Stimulated activated CD8-positive, alpha-beta memory T cell treated with anti-CD3 and anti-CD28 coated beads, Interleukin-7, amount 100 ng/mL, for 1 hour (primary cell): ENCODE measurements at places on chromosomes 3 and 15.
A peak's percentile ranks its signal among the peaks of the same experiment; 100 is the strongest.

DNA sequence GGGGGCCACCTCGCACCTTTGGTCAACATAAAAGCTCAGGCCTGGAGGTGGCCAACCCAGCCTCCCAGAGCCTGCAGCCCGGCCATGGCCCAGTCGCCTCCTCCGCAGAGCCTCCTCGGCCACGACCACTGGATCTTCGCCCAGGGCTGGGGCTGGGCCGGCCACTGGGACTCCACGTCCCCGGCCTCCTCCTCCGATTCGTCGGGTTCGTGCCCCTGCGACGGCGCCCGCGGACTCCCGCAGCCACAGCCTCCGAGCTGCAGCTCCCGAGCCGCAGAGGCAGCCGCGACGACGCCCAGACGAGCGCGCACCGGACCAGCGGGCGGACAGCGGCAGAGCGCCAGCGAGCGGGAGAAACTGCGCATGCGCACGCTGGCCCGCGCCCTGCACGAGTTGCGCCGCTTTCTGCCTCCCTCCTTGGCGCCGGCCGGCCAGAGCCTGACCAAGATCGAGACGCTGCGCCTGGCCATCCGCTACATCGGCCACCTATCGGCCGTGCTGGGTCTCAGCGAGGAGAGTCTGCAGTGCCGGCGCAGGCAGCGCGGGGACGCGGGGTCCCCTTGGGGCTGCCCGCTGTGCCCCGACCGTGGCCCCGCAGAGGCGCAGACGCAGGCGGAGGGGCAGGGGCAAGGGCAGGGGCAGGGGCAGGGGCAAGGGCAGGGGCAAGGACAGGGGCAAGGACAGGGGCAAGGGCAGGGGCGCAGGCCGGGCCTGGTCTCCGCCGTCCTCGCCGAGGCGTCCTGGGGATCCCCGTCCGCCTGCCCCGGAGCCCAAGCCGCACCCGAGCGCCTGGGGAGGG is at the start of gene MESP2:
Gene MESP2, plus strand, starts transcription at position 59 of the 799 bp plus-strand sequence. Its CDS starts 26 bp downstream, at position 85.
- peak; percentile 5 for DNase-seq

DNA sequence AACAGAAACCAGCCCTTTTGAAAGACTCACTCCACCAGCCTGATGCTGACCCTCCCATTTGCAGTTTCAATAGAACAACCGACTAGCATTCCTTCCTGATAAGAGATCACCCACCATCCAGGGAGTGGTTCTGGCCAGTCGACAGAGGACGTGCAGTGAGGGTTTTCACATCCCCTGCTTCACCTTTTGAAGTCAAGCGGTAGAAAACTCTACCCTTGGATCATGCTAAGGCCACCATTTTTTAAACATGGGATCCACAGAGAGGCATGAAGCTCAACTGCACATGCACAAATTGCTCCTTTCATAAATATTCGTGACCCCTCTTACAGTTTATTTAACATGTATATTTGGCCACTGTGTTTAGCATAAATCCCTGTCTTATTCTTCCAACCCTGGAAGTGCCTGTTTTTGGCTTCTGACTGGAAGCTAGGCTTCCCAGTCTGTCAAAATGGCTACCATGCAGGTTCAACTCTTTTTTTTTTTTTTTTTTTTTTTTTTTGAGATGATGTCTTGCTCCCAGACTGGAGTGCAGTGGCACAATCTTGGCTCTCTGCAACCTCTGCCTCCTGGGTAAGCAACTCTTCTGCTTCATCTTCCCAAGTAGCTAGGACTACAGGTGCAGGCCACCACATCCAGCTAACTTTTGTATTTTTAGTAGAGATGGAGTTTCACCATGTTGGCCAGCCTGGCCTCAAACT is 1.0 kb upstream of the THUMPD3 start:
- no peak for DNase-seq

DNA sequence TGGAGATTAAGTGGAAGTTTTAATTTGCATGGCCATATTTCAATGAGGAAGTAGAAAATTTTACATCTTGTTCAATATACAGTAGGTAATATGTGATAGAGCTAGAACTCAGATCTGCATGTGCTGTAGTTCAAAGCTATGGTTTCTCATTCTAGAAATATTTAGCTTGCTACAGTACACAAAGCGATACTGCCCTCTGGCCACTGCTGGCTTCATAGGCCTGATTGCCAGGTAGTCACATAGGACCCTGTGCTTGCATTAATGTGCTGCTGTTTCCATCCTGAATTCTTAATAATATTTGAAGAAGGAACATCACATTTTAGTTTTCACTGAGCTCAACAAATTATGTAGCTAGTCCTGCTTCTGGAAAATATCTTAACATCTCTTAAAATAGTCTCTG is 87.0 kb downstream of the PLSCR2 start:
- DNase-seq: no peak

GRCh38 chr3:147872568-147872967 is 463.4 kb downstream of the ZIC1 start:
- no peak for DNase-seq

GRCh38 chr3:33439546-33440327 is 468 bp downstream of the UBP1 start:
- DNase-seq: peak; percentile 18

GRCh38 chr3:41044523-41044922 is 154.8 kb upstream of the CTNNB1 start:
- no peak for DNase-seq

DNA sequence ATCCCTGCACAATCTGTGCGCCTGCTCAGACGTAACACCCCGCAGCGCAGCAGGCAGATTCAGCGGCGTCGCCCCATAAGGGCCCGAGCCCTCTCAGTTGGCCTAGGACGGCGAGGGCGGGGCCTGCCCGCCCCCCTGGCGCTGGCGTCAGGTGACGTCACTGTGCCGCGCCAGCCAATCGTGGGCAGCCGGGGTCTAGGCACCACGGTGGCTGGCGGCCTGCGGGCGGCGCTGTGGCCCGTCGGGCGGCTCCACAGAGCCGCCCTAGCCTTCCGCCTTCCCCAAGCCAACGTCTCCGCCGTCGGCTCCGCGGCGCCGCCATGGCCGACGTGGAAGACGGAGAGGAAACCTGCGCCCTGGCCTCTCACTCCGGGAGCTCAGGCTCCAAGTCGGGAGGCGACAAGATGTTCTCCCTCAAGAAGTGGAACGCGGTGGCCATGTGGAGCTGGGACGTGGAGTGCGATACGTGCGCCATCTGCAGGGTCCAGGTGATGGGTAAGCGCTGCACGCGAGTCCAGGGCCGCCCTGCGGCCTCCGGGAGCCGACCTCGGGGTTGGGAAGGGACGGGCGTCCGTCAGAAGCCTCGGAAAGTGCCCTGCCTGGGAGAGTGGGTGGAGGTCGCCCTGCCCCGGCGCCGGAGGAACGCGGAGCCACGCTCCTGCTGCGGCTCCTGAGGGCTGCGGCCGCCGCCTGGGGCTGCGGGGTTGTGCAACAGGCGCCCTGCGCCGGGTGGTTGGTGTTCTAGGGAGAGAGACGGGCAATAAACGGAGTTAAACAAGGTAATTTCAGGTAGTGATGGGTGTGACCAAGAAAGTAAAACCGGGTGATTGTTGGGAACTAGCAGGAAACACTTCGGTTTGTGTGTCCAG is at the start of gene RNF7:
Gene RNF7, plus strand, starts transcription at position 277 of the 869 bp plus-strand sequence. Its CDS starts 44 bp downstream, at position 321.
- peak; percentile 97 for DNase-seq

DNA sequence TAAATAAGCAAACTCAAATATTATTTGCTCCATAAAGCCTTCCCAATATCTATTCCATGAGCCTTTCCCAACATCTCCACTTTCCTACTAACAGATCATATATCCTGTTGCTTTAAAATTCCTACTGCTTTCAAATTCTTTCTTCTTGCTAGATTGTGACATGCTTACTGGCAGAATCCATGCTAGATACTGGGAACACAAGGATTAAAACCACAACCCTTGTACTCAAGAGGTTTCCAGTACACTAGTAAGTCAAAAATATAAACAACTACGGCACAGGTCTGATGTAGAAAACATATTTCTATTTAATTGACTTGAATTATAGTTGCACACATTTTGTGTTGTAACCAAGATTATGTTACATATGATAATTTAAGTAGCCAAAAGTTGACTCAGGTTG is 275.0 kb downstream of the ZBTB20 start:
- DNase-seq: no peak

GRCh38 chr3:14836049-14836468 is 17.3 kb downstream of the FGD5 start:
- DNase-seq: no peak

- DNase-seq: no peak
Measured at GRCh38 chr3:71269906-71270305, 313.6 kb downstream of the FOXP1 start.

- DNase-seq: no peak
Measured at GRCh38 chr3:157639756-157640426, 136.7 kb upstream of the VEPH1 start.

- no peak for DNase-seq
Measured at GRCh38 chr3:142276781-142277180, 51.4 kb upstream of the GK5 start.

GRCh38 chr3:125300416-125300815 is 74.7 kb downstream of the ZNF148 start:
- DNase-seq: no peak

DNA sequence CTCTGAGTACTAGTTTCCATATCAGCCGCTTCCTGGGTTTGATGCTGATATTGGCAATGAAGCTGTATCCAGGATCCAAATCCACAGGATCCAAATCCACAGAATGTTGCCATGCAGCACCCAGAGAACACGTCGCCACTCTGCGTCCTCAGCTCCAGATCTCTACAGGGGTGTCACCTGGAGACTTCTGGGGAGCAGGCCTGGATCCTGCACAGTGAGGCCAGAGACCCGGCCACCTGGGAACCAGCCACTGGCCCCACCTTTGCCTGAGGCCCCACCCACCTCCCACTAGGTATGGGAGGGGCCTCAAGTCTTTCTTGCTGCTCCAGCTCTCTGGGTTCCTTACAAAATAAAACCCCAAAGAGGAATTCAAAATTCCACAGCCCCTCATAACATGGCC is 123.9 kb downstream of the LRRK1 start:
- no peak for DNase-seq

DNA sequence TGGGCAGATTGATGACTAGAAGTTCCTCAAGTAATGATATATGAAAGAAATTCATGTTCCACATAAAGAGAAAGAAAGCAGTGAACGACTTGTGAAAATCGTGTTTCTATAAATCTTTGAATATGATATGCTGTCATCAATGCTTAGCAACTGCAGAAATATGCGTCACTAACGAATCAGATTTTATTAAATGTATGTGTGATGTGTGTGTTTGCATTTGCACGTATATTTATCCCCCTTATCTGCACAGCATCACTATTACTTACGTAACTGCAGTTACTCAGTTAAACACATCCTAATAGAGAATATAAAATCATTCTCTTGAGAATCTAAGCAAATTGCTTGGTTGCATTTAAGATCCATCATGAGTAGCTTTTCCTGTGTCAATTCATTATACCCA is 468.6 kb downstream of the FGF12 start:
- no peak for DNase-seq

DNA sequence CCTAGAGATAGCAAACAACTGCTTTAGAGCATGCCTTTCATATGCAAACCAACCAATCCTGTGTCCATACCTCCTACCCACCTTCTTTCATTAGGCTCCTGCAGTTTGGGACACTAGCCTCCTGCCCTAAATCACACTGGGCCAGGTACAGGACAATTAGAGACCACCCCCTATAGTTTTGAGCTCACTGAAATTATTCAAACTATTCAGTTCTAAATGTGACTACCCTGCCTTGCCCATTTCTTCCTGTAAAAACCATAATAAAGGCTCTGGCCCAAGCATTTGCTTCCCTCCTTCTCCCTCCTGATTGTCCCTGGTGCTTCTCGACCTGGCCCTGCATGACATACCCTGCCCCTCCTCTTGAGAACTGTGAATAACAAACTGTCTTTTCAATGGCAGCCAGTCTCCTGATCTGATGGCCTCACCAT is 31.4 kb upstream of the LRIG1 start:
- DNase-seq: no peak

- DNase-seq: no peak
Measured at GRCh38 chr15:49036650-49037545, 9.3 kb downstream of the SECISBP2L start.

GRCh38 chr3:114646526-114646925 is 352.7 kb downstream of the TIGIT start:
- DNase-seq: no peak

DNA sequence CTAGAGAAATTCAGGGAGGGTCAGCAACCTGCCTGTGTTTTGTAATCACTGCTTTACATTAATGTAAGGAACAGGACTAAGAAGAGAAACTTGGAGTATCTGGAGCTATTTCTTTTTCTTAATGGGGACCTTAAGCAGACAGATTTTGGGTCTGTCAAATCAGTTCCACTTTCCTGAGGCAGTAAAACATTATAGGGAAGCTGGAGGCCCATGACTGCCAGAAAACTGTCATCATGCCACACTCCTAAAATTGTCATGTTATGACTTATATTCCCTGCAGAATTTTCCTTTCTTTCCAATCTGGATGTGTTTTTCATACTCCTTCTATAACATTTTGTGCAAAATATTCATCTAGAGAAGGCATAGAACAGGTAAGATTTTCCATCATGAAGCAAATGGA is 28.8 kb downstream of the DGKG start:
- DNase-seq: no peak

DNA sequence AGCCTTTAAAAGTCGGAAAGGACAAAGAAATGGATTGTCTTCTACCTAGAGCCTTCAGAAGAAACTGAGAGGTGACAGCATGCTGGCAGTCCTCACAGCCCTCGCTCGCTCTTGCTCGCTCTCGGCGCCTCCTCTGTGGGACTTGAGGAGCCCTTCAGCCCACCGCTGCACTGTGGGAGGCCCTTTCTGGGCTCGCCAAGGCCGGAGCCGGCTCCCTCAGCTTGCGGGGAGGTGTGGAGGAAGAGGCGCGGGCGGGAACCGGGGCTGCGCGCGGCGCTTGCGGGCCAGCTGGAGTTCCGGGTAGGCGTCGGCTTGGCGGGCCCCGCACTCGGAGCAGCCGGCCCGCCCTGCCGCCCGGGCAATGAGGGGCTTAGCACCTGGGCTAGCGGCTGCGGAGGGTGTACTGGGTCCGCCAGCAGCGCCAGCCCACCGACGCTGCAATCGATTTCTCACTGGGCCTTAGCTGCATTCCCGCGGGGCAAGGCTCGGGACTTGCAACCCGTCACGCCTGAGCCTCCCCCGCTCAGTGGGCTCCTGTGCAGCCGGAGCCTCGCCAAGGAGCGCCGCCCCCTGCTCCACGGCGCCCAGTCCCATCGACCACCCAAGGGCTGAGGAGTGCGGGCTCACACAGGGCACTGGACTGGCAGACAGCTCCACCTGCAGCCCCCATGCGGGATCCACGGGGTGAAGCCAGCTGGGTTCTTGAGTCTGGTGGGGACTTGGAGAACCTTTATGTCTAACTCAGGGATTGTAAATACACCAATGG is 953.8 kb upstream of the GBE1 start:
- no peak for DNase-seq

GRCh38 chr3:100737334-100737733 is 28.0 kb downstream of the TFG start:
- no peak for DNase-seq

DNA sequence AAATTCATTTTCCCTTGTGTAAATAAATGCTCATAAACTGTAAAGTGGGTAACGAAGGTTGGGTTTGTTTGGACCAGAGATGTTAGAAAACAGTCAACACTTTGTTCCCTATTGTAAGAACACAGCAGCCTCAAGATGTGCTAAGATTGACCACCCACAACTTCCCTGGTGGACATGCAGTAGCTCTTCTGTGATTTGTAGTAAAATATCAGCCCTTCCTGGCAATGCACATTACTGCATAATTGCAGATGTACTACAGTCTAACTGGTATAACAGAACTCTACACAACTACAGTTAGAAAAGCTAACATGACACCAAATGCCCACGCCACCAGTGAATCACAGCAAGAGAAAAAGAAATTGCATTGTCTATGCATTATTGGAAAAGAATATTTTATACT is 129.4 kb downstream of the FGF12 start:
- no peak for DNase-seq

- no peak for DNase-seq
Measured at GRCh38 chr3:139281522-139282196, 62.2 kb upstream of the MRPS22 start.
